ENCODE measurements at places on chromosomes 11 and 22.

- no peak for DNase-seq
Measured at GRCh38 chr11:78548911-78549590, 25.6 kb downstream of the NARS2 start.

- DNase-seq, result no peak
Measured at GRCh38 chr22:24178021-24178431, 3.3 kb upstream of the SUSD2 start.

- no peak for DNase-seq
Measured at GRCh38 chr11:76406359-76406758, 25.2 kb downstream of the GVQW3 start.

DNA sequence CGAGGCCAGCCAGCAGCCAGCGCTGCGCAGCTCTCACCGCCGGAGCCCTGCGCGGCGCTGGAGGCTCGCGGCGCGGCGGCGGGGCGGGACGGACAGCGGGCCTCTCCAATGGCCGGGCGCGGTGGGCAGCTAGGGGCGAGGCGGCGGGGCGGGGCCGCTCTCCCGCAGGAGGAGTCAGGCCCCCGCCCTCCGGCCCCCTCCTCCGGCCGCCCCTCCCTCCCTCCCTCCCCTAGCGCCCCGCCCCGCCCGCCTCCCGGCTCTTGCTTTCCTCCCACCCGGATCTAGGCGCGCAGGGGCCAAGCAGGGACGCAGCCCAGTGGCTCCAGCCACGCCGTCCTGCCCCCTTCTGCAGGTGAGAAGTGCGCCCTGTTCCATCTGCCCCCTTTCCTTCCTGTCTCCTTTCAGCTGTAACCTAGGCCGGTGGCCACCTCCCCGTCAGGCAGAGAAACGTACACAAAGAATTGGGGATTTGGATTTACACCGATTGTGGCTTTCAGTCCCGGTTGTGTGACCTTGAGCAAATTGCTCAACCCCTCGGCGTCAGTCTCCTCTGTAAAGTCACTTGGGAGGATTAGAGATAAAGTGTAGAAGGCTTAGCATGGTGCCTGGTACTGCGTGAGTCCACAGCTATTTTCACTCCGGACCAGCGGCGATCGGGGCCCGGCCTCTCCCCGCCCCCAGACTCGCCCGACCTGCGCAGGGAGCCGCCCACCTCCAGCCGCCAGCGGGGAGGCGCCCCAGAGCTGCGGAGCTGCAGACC lies at the start of gene FZD4:
TSS of gene FZD4 (minus strand) at position 35 of the 760 bp plus-strand sequence. CDS start 310 bp downstream, outside the sequence.
- peak; percentile 15 for DNase-seq

DNA sequence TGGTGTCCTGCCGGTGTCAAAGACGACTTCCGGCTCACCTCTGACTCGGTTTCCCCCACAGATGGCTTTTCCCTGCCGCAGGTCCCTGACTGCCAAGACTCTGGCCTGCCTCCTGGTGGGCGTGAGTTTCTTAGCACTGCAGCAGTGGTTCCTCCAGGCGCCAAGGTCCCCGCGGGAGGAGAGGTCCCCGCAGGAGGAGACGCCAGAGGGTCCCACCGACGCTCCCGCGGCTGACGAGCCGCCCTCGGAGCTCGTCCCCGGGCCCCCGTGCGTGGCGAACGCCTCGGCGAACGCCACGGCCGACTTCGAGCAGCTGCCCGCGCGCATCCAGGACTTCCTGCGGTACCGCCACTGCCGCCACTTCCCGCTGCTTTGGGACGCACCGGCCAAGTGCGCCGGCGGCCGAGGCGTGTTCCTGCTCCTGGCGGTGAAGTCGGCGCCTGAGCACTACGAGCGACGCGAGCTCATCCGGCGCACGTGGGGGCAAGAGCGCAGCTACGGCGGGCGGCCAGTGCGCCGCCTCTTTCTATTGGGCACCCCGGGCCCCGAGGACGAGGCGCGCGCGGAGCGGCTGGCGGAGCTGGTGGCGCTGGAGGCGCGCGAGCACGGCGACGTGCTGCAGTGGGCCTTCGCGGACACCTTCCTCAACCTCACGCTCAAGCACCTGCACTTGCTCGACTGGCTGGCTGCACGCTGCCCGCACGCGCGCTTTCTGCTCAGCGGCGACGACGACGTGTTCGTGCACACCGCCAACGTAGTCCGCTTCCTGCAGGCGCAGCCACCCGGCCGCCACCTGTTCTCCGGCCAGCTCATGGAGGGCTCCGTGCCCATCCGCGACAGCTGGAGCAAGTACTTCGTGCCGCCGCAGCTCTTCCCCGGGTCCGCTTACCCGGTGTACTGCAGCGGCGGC lies 5.5 kb downstream of the B3GNT6 start:
- peak; percentile 6 for DNase-seq

DNA sequence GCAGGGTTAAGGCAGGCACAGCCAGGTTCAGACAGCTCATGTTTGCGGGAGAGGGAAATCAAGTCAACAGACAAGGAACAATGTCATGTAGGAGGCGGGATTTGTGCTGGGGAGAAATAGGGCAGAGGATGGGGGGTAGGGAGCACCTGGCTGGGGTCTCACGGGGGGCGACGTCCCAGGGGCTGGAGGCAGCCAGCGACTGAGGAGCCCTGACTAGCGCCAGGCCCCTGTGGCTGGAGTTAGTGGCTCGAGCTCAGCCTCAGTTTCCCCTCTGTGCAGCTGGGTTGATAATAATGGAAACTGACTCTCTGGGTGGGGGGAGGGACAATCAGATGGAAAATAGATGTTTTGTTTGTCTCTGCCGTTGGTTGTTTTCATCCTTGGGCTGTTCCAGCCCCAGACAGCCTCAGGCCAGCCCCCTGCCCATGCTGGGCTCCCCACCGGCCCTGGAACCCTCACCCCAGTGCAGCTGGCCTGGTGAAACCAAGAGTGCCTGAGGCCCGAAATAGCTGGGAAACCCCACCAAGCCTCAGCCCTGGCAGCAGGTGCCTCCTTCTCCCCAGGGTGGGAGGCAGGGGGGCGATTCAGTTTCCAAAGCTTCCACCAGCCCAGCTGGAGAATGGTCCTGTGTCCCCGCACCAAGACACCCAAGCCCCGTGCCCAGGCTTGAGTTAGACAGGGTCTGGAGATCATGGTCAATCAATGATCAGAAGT lies 44.1 kb downstream of the IGLL5 start:
- DNase-seq, result no peak

- DNase-seq, result no peak
Measured at GRCh38 chr22:23774922-23775436, 2.3 kb downstream of the MMP11 start.

- no peak for DNase-seq
Measured at GRCh38 chr11:66326261-66327111, 9.6 kb upstream of the CD248 start.

DNA sequence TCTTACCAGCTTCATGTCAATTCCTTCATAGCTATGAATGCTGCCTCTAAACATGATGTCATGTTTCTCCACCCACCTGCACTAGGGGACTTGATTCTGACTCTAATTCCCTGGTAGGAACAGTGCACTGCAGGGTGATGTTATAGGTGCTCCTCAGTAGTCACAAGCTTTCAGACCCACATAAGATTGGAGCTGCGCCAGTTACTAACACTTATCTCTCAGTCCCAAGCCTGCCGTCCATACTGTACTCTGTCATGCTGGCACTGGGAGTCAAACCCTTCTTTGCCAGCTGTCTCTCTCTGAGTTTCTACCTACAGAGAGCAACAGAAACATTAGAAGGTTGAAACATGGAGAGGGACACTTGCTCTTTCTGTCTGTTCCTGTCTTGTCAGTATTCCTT lies 5.5 kb downstream of the OR56A1 start:
- no peak for DNase-seq

DNA sequence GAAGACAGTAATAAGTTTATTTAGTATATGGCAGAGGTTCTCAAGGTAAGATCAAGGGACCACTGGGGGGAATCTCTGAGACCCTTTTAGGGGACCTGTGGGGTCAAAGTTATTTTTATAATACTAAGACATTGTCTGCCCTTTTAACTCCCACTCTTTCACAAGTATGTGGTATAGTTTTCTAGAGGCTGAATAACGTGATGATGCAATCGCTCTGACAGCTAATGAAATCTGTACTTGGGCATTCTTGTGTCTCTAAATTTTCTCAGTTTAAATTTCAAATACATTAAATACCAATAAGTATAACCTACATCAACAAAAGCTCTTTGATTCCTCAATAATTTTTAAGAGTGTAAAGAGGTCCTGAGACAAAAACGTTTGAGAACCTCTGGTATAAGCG lies 147.9 kb downstream of the ATG16L2 start:
- DNase-seq, result no peak

All from central memory CD4-positive, alpha-beta T cell (primary cell).